Islet precursor cell (in vitro differentiated cells): ENCODE measurements at places on chromosomes 7 and 10.
A peak's percentile ranks its signal among the peaks of the same experiment; 100 is the strongest.

DNA sequence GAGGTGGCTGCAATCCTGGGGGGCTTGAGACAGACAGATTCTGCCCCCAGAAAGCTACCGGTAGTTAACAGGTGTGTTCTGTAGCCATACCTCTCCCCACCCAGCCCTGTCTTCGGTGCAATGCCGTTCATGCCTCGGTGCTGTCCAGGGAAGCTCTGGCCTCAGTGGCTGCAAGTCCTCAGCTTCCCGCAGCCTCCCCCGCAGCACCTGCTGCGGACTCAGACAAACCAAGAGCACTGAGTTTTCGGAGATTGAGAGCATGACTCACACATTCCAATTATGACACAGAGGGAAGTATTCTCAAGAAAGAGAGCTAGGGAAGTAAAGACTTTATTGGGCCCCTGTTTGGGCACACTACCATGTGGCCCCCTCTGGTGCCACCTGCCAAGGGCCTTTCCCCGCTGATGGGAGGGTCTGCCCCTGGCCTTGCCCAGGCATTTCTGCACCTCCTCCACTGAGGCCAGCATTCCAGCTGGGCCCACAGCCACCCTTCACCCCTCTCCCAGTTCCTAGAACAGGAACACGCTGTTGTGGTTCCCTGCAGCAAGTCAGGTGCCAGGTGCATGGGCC, 30.2 kb upstream of the EZH2 start:
- DNase-seq = peak; percentile 76

DNA sequence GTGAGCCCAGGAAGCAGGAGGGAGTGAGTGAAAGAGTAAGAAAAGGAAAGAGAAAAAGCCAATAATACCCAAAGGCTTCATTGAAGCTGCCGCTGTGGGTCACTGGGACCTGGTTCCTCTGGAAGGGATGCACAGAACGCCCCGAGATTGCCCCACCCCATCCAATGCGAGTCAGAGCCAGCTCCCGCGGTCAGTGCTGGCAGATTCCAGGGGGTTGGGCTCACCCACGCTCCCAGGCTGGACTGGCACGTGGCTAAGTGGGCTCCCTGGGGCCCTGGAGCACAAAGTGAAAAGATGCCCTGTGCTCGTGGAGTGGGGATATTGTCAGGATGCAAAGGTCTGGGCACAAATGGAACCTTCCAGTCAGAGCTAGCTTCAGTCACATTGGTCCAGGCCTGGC, 117.0 kb downstream of the OAT start:
- DNase-seq = no peak

DNA sequence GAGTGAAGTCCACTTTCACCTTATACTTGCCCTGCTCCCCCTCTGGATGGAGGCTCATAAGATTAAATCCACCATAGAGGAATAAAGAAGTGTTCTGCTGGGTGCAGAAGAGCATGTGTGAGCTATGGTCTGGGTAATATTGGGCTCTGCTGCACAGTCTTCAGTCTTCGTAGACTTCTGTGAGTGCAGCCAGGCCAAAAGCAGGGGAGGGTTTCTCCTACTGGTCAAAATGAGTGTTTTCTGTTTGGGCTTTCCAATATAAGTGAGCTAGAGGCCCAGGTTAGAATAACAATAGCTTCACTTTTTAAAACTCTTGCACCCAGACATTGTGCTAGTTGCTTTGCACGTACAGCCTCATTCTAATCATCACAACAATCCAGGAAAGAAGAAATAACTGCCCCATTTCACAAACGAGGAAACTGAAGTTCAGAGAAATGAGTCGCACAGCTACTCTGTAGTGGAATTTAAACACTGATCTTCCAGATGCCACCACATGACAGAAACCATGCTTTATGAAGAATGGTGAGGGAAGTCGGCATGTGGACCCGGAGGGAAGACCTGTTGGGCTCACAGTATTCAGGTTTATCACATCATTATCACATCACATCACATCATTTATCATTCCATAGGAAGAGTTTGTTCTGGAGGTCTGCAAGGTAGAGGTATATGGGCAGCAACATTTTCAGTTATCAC, 23.8 kb upstream of the MSMB start:
- DNase-seq = peak; percentile 42

DNA sequence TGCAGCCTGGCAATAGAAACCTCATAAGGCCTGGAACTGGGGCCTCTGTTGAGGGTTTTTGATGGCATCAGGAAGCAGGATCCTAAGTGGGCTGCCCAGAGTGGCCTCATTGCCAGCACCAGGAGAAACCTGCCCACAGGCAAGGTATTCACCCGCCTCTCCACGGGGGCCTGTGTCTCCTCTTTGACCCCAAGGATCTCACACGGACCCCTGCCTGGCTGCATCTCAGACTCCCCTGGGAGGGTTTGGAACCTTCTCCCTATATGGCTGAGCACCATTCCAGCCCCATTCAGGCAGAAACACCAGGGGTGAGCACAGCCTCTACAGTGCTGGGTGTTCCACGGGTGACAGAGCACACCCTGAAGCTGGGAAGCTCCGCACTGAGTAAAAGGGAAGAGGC, 14.6 kb upstream of the C10orf71 start:
- peak; percentile 32 for DNase-seq

- DNase-seq = peak; percentile 53
Observed at GRCh38 chr7:159098811-159099655, 45.6 kb downstream of the VIPR2 start.

GRCh38 chr7:18086165-18087025, 58.7 kb upstream of the PRPS1L1 start:
- peak; percentile 55 for DNase-seq

- DNase-seq = peak; percentile 95
Observed at GRCh38 chr10:102120991-102121738, 997 bp upstream of the LDB1 start.

GRCh38 chr10:17237149-17237527, 9.1 kb downstream of the VIM start:
- no peak for DNase-seq

GRCh38 chr10:60417901-60418300, 28.2 kb upstream of the ANK3 start:
- DNase-seq = no peak

DNA sequence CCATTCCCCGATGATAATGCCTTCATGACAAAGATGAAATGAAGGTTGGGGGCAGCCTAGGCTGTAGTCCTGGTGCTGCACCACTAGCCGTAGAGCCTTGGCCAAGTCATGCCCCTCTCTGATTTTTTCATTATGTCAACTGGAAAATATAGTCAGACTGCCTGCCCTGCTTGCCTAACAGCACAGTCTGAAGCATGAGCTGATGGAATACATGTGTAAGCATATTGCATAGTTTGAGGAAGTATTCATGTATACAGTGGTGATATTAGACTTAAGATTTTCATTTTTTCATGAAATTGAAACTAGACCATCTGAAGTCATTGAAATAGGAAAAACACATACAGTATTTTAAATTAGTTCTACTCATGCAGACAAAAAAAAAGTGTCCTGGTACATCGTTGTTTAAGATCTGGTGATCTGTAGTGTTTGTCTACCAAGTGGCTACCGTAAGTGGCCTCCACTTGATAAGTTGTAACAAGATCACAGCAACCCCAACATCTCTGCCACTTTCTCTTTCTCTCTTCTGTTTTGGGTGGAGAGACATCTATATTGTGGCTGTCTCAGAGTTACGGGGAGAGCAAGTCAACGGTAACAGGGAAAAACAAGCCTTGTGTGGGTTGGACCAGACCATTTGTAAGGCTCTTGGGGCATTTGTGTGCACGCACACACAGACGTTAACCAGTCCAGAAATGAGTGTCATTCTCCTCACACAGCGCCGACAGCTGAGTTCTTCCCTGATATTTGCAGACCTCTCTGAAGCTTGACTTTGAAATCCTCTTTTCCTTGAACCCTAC, 716.6 kb upstream of the GALNT17 start:
- no peak for DNase-seq

- DNase-seq = no peak
Observed at GRCh38 chr7:142628945-142629344, 120.3 kb upstream of the PRSS1 start.

DNA sequence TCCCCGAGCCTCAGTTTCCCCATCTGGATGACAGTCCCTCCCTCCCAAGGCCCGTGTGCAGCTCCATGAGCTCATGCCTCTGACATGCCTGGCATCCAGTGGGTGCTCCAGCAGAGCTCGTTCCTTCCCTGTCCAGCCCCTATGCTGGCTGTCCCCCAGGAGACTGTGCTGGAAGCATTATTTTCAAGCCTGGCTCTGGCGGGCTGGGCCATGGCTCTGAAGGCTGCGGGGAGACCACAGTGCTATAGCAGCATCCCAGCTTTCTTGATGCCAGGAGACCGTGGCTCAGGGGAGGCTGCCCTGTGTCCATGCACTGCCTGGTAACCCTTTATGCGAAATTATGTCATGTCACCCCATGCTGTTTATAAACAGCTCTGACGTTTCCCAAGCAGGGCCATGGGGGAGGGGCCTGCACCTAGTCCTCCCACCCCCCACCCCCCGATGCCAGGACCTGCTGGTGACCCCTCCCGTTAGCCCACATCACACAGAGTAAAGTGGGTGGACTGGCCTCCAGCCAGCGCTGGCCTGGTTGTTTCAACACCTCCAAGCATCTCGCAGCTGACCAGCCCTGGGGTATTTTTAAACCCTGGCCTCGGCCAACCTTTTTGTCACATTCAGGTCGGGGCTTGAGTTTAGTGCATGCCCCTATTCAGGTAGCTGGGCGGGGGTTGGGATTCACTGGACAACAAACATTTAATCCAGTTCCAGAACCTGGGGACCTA, 105.9 kb upstream of the ZNF716 start:
- DNase-seq = no peak

DNA sequence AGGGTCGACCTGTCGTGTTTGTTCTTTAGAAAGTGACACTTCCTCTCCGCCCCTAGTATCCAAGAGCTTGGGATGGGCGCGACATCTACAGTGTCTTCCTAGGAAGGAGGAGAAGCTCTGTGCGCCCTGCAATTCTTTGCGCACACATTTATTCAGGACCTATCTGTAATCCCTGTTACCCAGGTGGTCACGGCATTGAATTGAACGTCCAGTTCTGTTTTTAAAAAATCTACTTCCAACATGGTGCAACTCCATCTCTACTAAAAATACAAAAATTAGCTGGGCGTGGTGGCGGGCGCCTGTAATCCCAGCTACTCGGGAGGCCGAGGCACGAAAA, 606 bp upstream of the LAMB1 start:
- DNase-seq = no peak

DNA sequence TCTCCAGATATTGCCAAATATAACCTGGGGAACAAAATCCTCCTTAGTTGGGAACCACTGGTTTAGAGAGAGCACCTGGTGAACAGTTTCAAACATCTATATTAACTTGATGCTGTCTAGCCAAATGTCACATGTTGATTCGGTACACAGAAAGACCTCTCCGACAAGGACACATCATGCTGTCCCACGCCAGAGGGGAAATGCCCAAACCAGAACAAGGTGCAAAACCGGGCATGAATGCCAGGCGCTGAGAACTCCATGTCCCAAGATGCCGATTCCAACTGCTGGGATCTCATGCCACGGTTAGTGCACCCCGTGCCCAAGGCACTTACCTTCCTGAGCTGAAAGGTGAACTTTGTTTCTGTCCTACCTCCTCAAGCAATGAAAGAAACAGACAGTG, 100.8 kb downstream of the SFMBT2 start:
- no peak for DNase-seq

- peak; percentile 65 for DNase-seq
Observed at GRCh38 chr10:129958629-129959543, 5.2 kb downstream of the EBF3 start.

GRCh38 chr10:68435803-68436202, 28.7 kb upstream of the RUFY2 start:
- no peak for DNase-seq

DNA sequence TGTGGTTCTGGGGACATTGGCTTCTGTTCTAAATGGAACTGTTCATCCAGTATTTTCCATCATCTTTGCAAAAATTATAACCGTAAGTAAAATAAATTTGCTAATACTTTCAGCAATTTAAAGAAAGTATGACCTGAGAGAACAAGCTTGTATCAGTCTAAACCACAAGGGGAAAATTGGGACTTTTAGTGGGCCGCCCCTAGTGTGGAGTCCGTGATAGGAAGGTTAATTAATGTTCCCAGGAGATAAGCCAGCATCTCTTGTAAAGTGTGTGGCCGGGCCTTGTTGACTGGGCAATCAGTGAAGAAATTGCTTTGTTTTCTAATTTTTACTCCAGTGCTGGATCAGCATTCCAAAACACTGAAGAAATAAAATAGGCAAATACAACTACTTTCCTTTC, 83.0 kb downstream of the ABCB5 start:
- no peak for DNase-seq
